ENCODE measurements at places on chromosomes 1 and 21.
A peak's percentile ranks its signal among the peaks of the same experiment; 100 is the strongest.

- no peak for DNase-seq
Observed at GRCh38 chr21:43276811-43277210, 108.0 kb downstream of the CRYAA start.

DNA sequence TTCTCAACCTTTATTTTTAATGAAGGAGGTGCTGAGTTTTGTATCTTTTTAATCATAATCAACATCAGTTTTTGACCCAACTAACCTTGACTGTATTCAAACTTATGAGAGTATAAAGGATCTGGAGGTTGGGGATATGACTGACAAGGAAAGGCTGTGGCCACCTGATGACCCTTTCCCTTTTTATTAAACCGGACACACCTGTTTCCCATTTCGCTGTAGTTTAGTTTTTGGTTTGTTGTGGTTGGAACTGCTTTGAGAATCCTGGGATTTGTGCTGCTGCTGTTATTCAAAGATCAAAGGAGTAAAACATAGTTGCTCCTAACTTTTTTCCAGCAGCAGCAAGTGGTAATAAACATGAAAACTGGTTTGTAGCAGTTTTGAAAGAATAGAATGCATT lies 12.4 kb downstream of the PRPF38A start:
- no peak for DNase-seq

DNA sequence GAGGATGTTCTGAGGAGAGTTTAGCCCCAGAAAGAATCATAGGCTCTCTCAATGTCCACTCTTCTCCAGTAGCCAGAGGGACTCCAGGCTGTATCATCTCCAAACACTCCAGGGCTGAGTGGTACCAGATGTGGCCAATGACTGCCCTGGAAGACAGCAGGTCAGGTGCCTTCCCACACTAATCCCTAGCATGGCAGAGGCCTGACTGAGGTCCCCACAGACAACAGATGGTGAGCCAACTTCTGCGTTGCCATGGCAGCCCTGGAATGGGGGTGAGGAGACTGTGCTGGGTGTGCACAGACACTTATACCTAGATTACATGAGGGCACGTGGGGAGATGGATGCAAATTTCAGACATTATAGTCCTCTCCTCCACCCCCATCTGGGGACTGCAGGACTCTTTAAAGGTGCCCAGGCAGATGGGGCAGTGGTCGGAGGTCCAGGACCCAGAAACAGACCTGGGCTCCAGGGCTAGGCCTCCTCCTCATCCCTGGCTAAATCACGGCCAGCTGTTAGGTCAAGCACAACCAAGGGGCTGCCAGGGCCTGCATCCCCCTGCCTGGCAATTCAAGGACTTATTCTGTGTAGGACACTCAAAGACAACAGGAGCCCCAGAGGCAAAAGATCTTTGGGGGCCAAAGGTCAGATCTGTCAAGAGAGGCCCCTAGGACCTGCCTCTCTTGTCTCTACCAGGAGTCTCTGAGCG lies 42.9 kb downstream of the CAMK2N1 start:
- DNase-seq = no peak

GRCh38 chr1:231626951-231627614 lies 493 bp downstream of the DISC1 start:
- DNase-seq = peak; percentile 81

- peak; percentile 100 for DNase-seq
Observed at GRCh38 chr1:154973344-154974101, 958 bp upstream of the CKS1B start.

DNA sequence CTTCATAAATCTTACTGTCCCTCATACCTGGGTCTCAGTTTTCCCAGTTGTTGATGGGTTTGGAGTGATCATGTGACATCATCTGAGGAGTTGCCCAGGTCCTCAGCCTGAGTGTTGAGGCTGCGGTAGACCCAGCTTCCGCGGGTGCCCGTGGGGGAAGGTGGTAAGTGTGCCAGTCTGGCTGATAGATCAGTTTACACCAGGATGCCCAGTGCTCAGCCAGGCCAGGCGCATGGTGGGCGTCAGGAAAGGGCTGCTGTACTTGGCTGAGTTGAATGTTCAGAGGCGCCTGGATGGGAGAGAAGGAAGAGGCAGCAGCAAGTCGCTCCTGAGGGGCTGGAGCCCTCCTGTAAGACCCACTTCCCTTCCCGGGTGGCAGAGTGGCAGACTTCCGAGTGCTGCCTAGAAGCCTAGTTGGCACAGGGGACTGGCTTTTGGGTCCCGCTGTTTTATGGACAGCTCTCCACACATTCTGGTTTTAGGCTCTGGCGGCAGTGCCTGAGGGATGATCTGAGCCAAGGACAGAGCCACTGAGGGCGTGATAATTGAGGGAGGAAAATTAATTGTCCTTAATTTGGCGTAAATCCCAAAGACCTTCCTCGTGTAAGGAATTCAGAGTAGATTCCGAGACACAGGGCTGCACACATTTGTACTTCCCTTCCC lies 35.8 kb downstream of the PTPRF start:
- no peak for DNase-seq

DNA sequence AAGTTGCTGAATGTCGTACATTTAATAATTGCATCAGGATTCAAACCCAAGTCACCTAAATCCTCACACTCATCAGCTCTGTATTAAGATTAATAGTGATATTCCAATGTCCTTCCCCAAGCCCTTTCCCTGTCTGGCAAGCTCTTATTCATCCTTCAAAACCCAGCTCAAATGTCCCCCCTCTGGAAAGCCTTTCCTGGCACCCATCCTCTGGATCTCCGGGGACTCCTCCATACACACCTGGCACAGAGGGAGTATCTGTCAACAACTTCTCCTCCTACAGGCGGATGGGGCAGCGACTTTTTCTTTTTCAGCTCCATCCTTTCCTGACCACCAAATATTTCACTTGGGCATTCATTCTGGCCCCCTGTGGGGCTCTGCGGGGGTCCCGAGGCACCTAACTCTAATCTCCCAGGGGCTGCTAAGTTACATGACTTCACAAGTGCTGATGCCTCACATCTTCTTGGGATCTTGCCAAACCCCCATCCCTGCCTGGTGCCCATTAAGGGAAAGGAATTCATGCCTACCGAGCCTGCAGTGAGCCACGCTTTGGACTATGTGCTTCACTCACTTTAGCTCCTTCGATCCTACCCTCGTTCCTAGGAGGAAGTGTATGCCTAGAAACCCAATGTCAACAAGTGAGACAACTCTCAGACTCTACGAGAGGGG lies 15.2 kb downstream of the TINAGL1 start:
- no peak for DNase-seq

DNA sequence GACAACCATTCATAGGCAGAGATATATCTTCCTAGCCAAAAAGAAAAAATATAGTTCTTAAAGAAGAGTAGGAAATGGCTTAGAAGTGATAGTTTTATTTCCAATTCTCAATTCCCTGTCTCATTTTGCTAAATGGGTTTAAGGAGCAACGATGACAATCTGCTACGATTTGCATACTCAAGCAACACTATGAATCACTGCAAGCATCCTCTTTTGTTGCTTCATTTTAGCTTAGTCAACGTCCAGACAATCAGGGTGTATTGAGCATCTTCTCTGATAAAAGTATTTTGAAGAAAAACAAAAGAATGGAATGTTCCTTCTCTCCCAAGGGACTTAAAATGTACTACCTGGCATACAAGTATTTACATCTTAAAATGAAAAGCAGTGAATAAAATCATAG lies 80.6 kb downstream of the RGS7 start:
- DNase-seq = no peak

- no peak for DNase-seq
Observed at GRCh38 chr1:181038399-181038873, 4.7 kb downstream of the MR1 start.

- DNase-seq = no peak
Observed at GRCh38 chr1:165927169-165927568, 99.8 kb downstream of the UCK2 start.

GRCh38 chr1:9291914-9292360 lies 757 bp upstream of the SPSB1 start:
- peak; percentile 87 for DNase-seq

DNA sequence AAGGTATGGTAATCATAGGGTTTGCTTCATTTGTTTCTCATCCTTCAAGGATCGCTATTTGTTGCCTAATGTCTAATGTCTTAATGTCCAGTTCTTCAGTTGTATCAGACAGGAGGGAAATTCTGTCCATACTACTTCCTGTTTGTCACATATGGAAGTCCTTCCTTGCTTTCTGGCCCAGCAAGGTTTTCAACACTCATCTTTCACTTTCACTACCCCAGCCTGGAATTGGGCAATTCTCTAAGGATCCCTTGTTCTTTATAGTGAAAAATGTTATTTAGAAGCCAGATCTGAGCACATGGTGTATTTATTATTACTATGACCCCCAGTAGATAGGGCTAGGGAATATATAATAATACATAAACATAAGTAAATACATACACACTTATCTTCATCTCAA lies 50.6 kb upstream of the SLC35A3 start:
- DNase-seq = no peak

- no peak for DNase-seq
Observed at GRCh38 chr1:162822391-162823200, 32.1 kb downstream of the HSD17B7 start.

- no peak for DNase-seq
Observed at GRCh38 chr21:15968776-15969310, 239.1 kb downstream of the USP25 start.

- DNase-seq = no peak
Observed at GRCh38 chr1:224392411-224393249, 36.0 kb downstream of the CNIH4 start.

GRCh38 chr1:205248793-205249601 lies 21.3 kb downstream of the TMCC2 start:
- DNase-seq = peak; percentile 69

Measured in mucosa of descending colon (tissue), 3 donors.